PC-9 (cell line): ENCODE measurements at places on chromosomes 11 and 22. TPM values are rescaled to one million over a fixed set of nuclear protein-coding genes. Genes with fewer than 3 reads are reported as not detected.

- H3K27ac ChIP-seq, result no peak overlapping the region
- no peaks in the 10 kb centered on the region for H3K4me1 ChIP-seq
- no peak overlapping the region for H3K4me3 ChIP-seq
- no peak for DNase-seq
- peaks cover 95% of the 10 kb centered on the region for H3K27me3 ChIP-seq
- H3K36me3 ChIP-seq, result no peaks in the 10 kb centered on the region
Measured at GRCh38 chr11:121134741-121135312, 33.8 kb downstream of the TECTA start.

DNA sequence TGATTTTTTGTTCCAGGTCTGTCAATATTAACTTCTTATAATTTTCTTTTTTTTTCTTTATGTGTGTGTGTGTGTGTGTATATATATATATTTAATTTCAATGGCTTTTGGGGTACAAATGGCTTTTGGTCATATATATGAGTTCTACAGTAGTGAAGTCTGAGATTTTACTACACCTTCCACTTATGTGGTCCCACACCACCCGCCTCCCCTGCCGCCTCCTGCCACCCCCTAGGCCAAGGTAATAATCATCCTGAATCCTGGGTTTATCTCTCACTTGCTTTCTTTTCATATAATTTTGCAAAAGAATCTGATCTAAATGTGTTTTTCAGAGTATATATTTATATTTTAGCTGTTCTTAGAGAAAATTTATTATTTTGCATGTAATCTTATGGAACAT lies 11.1 kb downstream of the NEAT1 start:
- no peak overlapping the region for H3K27ac ChIP-seq
- H3K27me3 ChIP-seq, result no peaks in the 10 kb centered on the region
- H3K4me1 ChIP-seq, result peaks cover 36% of the 10 kb centered on the region
- H3K36me3 ChIP-seq, result peaks cover 70% of the 10 kb centered on the region
- no peak overlapping the region for H3K4me3 ChIP-seq

Gene PAMR1
- total RNA-seq, result 1.1 TPM in 2 replicates

- H3K36me3 ChIP-seq, result no peaks in the 10 kb centered on the region
- no peaks in the 10 kb centered on the region for H3K27me3 ChIP-seq
- no peak overlapping the region for H3K4me3 ChIP-seq
Measured at GRCh38 chr11:100855466-100856067, 168.5 kb downstream of the ARHGAP42 start.

DNA sequence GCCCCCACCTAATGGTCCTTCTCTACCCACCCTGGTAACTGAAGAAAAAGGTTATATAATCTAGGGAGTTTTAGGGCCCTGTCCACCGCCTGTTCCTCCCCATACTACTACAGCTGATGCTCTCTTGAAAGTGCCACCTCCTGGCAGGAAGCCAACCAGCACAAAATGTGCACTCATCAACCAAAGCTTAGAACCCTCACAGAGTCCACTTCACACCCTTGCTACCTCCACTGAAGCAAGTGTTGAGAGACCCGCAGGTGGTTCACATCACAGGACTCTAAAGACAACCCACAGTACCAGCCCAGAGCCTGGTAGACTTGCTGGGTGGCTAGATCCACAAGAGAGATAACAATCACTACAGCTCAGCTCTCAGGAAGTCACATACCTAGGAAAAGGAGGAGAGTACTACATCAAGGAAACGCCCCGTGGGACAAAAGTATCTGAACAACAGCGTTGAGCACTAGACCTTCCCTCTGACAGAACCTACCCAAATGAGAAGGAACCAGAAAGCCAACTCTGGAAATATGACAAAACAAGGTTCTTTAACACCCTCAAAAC lies 17.5 kb upstream of the OR10W1 start:
- no peak for DNase-seq
- H3K27ac ChIP-seq, result no peak overlapping the region
- H3K27me3 ChIP-seq, result no peaks in the 10 kb centered on the region
- H3K36me3 ChIP-seq, result no peaks in the 10 kb centered on the region
- H3K4me1 ChIP-seq, result no peaks in the 10 kb centered on the region
- H3K4me3 ChIP-seq, result no peak overlapping the region

DNA sequence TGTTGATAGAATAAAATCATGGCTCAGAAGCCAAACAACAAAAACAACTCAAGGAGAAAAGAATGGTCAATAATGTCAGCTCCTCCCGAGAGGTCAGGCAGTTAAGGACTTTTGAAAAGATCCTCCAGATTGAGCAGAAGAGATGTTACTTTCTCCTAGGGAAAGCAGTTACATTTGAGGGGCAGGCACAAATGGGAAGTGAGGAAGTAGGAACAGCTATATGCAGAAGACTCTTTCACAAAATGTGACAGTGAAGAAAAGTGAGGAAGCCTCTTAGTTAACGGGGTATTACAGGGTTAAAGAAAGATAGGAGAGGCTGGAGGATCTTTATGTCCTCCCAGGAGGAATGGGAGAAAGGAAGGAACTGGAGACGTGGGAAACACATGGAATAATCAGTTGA lies 3.4 kb downstream of the DCHS1 start:
- no peak overlapping the region for H3K4me3 ChIP-seq
- no peak overlapping the region for H3K27ac ChIP-seq
- DNase-seq, result no peak
- H3K4me1 ChIP-seq, result no peaks in the 10 kb centered on the region

DNA sequence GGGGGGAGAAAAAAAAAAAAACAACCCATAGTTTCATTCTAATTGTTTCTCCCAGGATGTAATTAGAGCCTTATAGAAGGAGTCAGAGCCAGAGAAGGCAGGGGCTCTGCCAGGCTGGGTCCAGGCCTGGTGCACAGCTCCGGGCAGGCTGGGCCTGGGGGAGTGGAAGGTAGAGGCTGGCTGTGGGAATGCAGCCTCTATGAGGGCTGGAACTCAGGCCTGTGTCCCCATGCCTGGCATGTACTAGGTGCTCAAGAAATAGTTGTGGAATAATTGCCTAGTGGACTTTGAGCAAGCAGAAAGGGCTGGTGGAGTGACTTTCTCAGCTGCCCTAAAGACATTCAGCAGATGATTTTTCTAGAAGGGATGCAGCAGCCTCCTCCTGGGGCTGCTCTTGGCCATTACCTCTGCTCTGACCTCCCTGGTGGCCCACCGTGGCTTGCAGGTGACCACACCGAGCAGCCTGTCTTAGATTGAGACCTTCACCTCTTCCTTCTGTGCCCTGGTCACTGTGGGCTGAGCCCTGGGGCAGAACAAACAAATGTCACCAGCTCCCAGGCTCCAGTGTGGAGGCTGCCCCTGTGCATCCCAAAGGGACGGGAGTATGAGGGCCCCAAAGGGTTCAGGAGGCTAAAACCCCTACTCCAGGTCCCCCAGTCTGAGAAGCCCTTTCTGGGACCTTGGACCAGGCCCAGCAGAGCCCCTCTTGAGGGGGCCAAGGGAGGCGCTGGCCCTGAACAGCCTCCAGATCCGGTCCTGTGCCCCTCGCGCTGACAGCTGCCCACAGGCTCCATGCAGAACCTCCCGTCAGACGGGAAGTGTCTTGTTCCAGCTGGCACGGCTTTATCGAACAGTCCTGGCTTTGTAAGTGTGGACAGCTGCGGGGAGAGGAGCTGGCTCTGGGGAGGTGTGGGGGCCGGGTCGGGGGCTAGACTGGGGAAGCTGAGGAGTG lies 18.8 kb downstream of the MYEOV start:
- no peaks in the 10 kb centered on the region for H3K27me3 ChIP-seq
- no peak overlapping the region for H3K27ac ChIP-seq
- H3K4me3 ChIP-seq, result no peak overlapping the region
- peaks cover 47% of the 10 kb centered on the region for H3K4me1 ChIP-seq

- no peak overlapping the region for H3K4me3 ChIP-seq
- H3K4me1 ChIP-seq, result no peaks in the 10 kb centered on the region
- no peaks in the 10 kb centered on the region for H3K27me3 ChIP-seq
- DNase-seq, result no peak
- H3K36me3 ChIP-seq, result no peaks in the 10 kb centered on the region
Measured at GRCh38 chr11:37465221-37465620, 867.2 kb upstream of the RAG2 start.

DNA sequence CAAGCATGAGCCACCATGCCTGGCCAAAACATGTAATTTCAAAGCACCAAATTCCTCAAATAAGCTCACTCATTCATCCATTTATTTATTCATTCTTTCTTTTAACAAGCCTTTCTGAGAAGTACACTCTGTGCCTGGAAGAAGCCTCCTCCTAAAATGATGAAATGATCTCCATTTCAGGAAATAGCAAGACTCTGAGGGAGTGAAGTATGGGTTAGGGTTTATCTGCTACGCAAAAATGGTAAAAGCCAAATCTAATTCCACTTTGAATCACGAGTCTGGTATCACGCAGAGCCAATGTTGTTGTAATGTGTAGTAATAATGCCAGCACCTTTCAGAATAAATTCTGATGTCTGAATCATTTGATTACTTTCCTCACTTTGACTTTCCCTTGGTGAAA lies 1041.8 kb downstream of the LRRC4C start:
- DNase-seq, result no peak
- H3K4me1 ChIP-seq, result no peaks in the 10 kb centered on the region
- no peak overlapping the region for H3K27ac ChIP-seq
- no peaks in the 10 kb centered on the region for H3K27me3 ChIP-seq
- H3K4me3 ChIP-seq, result no peak overlapping the region

GRCh38 chr11:106399624-106400023 lies 322.2 kb downstream of the AASDHPPT start:
- DNase-seq, result no peak
- H3K4me1 ChIP-seq, result peaks cover 24% of the 10 kb centered on the region
- H3K4me3 ChIP-seq, result no peak overlapping the region
- H3K27me3 ChIP-seq, result no peaks in the 10 kb centered on the region

Gene APOL5
- total RNA-seq, result not detected in 2 replicates

Gene CENPM
- 42.0 and 53.8 TPM in 2 replicates for total RNA-seq

- no peaks in the 10 kb centered on the region for H3K27me3 ChIP-seq
- no peak overlapping the region for H3K4me3 ChIP-seq
- no peaks in the 10 kb centered on the region for H3K36me3 ChIP-seq
- no peak for DNase-seq
- peaks cover 1% of the 10 kb centered on the region; the same call in 1 of the 2 replicates for H3K4me1 ChIP-seq
- no peak overlapping the region for H3K27ac ChIP-seq
Measured at GRCh38 chr22:25007444-25008106, 55.1 kb downstream of the KIAA1671 start.

Gene RIMBP3B
- total RNA-seq, result 0.18 TPM in 1 of 2 replicates, not detected in the other

Gene FOSL1
- 58.8 and 69.9 TPM in 2 replicates for total RNA-seq

Gene VPREB1
- total RNA-seq, result not detected in 2 replicates

GRCh38 chr22:28958611-28959010 lies 75.2 kb downstream of the ZNRF3 start:
- no peaks in the 10 kb centered on the region for H3K4me1 ChIP-seq
- no peak for DNase-seq
- no peak overlapping the region for H3K4me3 ChIP-seq
- H3K36me3 ChIP-seq, result no peaks in the 10 kb centered on the region
- H3K27ac ChIP-seq, result no peak overlapping the region
- H3K27me3 ChIP-seq, result no peaks in the 10 kb centered on the region

DNA sequence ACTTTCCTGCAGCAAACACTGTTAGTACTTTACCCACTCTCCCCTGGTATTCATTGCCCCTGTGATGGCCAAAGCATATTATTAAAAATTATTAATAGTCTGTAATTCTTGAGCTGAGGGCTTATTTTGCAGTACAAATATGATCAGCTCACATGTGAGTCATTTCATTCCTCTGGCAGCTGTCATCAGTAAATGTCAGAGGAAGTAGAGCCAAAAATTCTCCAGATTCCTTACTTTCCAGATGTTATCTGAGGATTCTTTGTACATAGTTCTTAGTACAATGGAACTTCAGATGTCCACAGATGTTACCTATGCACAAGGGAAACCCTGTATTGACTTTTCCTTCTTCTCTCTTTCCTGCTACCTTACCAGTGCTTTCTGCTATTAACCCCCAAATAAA lies 12.5 kb downstream of the OR5B3 start:
- no peaks in the 10 kb centered on the region for H3K27me3 ChIP-seq
- H3K4me3 ChIP-seq, result no peak overlapping the region
- H3K4me1 ChIP-seq, result peaks cover 30% of the 10 kb centered on the region
- H3K36me3 ChIP-seq, result no peaks in the 10 kb centered on the region
- peak; percentile 14 for DNase-seq

- DNase-seq, result no peak
- H3K4me1 ChIP-seq, result peaks cover 54% of the 10 kb centered on the region
- no peaks in the 10 kb centered on the region for H3K27me3 ChIP-seq
- no peak overlapping the region for H3K4me3 ChIP-seq
- H3K27ac ChIP-seq, result peak overlapping the region; percentile 85
Measured at GRCh38 chr11:12213883-12214282, 103.5 kb downstream of the MICAL2 start.

Gene LRRC74B
- 0.25 TPM in 1 of 2 replicates, not detected in the other for total RNA-seq

GRCh38 chr11:129536338-129536737 lies 160.7 kb downstream of the BARX2 start:
- no peak for DNase-seq
- H3K4me1 ChIP-seq, result 0 out of 2 replicates have a peak, but pooled peaks cover 8% of the 10 kb centered on the region
- no peak overlapping the region for H3K4me3 ChIP-seq
- no peak overlapping the region for H3K27ac ChIP-seq
- H3K36me3 ChIP-seq, result no peaks in the 10 kb centered on the region

Gene SLC17A6
- total RNA-seq, result not detected in 2 replicates

DNA sequence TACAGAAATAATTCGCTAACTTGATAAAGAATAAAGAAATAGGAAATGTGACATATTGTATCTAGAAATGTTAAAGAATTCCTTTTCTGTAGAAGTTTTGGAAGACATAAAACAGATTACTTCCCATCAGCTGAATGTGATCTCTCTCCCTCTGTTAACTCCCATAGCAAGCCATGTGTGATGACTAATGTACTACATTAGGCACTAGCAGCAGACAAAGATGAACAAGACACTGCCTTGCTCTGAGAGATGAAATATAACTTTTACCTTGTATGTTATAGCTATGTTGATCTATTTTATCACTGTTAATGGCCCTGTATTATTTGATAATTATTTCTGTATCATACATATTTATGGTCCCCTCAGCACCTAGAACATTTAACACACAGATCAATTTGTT lies 817.2 kb downstream of the LRRC4C start:
- H3K27me3 ChIP-seq, result no peaks in the 10 kb centered on the region
- no peak overlapping the region for H3K27ac ChIP-seq
- H3K36me3 ChIP-seq, result no peaks in the 10 kb centered on the region
- H3K4me3 ChIP-seq, result no peak overlapping the region
- no peak for DNase-seq
